HL-60 (cell line): ENCODE measurements at places on chromosomes 5 and 9.
A peak's percentile ranks its signal among the peaks of the same experiment; 100 is the strongest.

- DNase-seq = no peak
These were observed 188.4 kb downstream of the ADAMTSL1 start for GRCh38 chr9:18662320-18662719.

DNA sequence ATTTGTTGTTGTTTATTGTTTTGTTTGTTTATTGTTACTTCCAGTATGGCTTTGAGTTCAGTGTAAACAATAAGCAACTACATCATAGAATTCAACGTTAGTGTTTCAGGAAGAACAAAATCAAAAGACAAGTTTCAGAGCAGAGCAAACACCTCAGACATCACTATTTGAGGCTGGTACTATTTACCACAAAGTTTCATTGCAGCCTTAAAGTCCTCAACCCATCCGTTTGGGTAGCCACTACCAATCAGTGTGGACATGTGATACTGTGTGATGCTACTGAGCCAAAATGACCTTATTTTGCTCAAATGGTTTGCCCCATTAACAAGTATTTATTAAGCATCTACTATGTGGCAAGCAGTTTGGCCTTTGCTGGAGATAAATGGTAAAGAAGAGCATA lies 458.5 kb upstream of the PTGER4 start:
- no peak for DNase-seq

DNA sequence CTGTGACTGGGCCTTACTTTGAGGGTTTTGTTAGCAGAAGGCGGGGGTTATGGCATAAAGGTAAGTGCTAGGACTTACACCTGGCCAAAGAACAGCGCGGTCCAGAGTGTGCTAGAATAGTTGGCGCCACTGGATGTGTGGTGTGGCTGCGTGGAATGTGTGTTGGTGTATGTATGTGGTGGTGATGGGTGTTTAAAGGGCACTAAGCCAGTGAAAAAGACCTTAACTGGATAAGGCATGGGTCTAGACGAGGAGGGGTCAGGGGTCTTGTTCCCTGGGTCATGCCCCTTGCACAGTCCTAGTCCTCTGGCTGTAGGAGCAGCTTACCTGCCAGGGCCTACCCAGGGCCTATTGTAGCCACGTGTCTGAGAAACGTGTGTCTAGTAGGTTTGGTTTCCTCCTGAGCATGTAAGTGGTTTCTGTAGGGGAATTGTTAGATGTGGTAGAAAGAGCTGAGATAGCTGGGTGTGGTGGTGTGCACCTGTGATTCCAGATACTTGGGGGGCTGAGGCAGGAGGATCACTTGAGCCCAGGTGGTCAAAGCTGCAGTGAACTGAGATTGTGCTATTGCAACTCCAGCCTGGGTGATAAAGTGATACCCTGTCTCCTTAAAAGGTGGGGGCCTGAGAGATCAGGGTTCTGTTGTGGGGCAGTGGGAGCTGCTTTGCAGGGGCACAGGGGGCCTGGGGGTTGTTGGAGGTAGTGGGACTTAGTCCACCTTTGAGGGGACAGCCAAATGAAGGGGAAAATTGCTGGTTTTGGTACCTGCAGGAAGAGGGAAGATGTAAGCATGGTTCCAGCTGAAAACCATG lies 55.2 kb downstream of the HSPA4 start:
- no peak for DNase-seq

GRCh38 chr5:55601628-55602027 lies 66.9 kb upstream of the PLPP1 start:
- DNase-seq = no peak

DNA sequence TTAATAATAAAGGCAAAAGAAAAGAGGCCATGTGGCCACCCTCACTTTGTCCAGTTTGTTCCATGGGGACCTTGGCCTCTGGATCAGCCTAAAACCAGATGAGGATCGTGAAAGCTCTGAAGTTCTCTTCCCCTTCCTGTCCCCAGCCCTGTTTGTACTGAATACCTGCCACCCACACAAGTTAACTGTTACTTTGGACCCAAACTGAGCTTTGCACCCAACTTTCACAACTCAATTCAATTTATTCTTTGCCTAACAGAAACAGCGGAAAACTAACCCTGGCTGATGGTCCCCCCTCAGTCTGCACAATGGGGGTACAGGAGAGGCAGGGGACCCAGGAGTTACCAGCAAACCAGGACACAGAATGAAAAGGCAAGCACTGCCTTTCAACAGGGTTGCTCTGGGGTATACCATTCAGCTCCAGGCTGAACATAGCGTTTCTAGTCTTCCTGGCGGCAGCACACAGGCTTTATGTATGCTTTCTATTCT lies 28.2 kb downstream of the ABCA1 start:
- no peak for DNase-seq

- DNase-seq = no peak
These were observed 353.5 kb upstream of the POU5F2 start for GRCh38 chr5:94094793-94095441.

DNA sequence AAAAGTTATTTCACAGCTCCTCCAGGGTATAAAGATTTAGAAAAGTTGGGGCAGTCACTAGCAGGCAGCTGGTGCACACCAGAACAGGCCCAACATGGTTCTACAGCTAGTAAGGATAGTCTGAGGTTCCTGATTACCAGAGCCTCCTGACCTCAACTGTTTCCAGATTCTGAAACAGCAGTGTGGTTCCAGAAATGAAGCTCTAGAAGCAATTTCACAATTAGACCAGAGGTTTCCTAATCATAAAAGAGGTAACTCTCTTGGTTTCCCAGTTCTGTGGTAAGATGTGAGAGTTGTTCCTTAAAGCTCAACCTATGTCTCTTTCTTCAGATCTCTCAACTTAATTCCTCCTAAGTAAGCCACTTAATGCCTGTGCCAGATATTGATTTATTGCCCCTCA lies 11.9 kb downstream of the AGTPBP1 start:
- DNase-seq = peak; percentile 82

DNA sequence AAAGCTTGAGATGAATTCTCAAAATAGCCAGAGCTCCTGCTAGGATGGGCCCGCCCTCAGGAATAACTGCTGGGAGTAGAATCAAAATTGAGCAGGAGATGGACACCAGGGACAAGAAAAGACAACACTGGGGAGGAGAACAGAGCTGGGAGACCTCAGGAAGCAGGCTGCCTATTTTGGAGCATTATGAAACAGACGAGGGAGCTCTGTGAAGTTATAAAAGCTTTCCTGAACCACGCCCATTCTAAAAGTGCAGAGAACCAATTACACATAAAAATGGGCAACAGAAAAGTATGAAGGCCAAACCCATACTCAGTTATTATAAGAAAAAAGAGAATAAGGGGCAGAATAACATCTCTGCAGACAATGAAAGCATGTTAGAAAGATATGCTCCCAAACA lies 213.9 kb upstream of the TRPC7 start:
- DNase-seq = no peak

DNA sequence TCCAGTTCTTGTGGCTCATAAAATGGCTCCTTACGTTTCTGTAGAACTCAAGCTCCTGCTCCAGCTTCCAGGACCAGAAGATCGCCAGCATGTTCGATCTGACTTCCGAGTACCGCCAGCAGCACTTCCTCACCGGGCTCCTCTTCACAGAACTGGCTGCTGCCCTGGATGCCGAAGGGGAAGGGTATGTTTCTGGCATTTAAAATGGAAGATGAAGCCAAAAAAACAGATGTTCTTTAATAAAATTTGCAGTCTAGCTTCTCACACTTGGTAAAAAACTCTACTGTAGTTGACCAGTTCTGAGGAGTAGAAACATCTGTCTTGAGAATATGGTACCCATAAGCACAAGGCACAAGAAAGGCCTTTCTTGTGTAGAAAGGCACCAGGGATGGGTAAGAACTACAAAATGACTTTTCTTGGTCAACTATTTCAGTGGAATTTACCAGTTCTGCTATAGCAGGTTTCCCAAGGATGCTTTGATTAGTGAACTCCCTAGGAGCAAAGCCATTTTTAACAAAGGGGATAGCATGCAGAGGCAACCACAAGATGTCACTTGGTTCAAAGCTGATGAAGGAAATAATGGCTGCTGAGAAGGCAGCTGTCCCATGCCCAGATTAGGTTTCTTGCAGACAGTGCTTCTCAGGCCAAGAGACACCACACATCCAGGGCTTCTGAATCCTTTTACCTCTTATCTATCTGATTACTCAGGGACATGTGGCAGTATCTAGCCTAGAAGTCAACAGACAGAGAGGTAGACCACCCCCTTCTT lies 192.4 kb downstream of the DOCK8 start:
- DNase-seq = no peak

DNA sequence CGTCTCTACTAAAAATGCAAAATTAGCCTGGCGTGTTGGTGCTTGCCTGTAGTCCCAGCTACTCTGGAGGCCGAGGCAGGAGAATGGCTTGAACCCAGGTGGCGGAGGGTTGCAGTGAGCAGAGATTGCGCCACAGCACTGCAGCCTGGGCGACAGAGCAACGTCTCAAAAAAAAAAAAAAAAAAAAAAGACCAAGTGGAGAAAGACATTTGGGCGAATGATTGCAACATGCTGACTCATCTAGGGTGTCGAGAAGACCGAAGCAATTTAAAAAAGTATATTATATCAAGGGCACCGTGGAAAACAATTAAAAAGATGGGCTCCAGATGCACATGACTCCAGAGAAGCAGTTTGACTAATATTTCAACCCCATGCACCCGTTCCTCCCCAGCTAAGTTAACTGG lies 9.2 kb downstream of the KLF4 start:
- peak; percentile 84 for DNase-seq

- DNase-seq = peak; percentile 35
These were observed 51.4 kb downstream of the PFDN1 start for GRCh38 chr5:140251527-140251973.

DNA sequence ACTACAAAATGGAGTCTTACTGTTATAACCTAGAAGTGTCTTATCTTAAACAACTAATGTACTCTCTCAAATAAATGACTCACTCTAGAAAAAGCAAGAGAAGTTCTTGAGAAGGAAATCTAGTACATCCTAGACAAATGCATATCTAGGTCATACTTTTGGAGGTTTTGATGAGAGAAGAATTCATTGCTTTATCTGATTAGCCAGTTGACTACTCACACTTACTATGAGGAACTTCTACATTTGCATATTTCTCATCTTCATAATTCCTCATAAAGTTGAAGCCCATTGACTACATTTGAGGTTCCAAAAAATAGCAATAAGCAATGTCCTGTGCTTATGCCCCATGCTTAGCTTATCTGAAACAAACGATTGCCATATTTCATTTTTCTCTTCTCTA lies 2.8 kb downstream of the JAKMIP2 start:
- no peak for DNase-seq

- no peak for DNase-seq
These were observed 24.0 kb downstream of the ENC1 start for GRCh38 chr5:74616236-74617146.
